NCI-H146 (cell line): ENCODE measurements at places on chromosomes 12 and 14.

GRCh38 chr14:70971560-70971959 is 64.3 kb downstream of the PCNX1 start:
- no peak for DNase-seq

DNA sequence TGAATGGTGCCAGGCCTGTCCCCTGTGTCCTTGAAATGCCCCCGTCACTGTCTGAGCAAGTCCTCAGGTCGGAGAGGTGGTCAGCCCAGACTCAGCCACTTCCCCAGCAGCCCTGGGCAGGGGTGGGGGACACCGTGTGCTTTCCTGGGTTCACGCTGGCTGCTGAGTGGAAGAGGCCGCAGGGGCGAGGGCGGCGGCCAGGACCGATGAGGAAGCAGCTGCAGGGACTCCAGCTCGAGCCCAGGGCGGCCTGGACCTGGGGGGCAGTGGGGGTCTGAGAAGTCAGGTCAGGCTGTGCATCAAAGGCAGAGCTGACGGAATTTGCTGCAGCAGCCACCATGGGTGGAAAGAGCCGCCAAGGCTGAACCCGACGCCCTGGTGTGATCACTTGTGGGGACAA is 28.4 kb downstream of the NOC4L start:
- DNase-seq, result no peak

GRCh38 chr12:76746516-76746915 is 17.4 kb upstream of the ZDHHC17 start:
- DNase-seq, result no peak

DNA sequence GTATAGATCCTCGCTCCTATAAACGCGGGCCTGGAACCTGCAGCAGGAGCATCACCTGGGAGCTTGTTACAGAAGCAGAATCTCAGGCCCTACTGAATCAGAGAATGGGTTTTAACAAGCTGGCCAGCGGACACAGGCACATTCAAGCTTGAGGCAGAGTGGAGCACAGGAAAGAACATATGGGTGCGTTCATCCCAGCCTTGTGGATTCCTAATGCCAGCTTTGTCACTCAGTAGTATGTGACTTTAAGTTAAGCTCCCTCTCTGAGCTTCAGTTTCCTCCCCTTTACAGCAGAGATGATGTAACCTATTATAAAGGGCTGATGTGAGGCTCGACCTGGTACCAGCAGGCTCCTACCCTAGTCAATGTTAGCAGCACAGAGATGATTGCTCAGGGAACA is 204.9 kb downstream of the ZFP36L1 start:
- DNase-seq, result no peak

DNA sequence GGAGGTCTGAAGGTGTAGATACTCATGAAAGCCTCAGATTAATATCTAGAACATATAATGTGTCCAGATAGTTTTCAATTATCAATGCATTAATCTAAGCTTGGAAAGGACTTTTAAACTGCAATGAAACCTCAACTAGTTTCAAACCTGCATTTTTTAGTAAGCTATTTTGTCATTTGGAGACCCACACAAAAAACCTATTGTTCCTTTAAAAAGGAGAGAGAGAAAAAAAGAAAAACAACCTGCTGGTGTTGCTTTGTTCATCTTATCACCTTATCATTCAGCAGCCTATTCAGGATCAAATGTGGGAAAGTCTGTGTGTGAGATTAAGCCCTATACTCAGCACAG is 215.7 kb upstream of the PLEKHG7 start:
- no peak for DNase-seq

GRCh38 chr14:67529947-67530935 is 2.8 kb upstream of the PLEKHH1 start:
- no peak for DNase-seq

DNA sequence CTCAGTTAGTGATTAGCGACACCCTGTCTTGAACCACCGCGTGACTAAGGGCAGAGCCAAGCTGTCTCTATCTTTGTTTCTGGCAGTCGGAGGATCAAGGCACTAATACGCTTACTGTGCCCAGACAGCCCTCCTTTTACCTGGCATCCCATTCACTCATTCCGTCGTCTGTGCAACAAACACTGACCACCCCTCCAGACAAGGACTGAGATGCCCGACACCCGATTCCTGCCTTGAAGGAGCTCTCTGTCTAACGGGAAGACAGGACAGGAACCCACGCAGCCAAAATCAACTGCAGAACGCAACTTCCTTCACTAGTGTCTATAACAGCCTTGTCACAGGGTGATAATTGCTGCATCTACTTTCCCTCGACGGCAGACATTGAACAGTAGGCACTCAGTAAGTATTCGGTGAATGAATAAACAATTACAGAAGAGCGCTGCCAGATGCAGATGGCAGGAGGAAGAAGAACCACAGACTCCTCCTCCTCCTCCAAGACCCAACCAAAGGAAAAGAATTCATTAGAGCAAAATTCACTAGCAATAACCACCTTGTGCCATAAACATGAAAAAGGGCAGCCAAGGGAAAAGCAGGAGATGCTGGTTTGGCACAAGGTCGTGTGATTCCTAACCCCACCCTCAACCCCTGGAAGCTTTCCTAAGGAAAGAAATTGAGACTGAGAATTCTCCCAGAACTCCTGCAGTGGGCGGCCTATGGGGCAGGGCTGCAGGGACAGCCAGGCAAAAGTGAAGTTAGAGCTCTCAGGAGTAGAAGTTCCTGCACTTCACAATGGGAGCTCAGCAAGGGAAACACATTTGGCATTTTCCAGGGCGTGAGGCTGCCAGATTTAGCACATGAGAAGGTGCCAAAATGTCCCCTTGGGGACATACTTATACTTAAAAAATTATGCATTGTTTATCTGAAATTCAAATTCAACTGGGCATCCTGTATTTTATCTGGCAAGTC is 186.6 kb upstream of the DIO3 start:
- no peak for DNase-seq

GRCh38 chr12:121089031-121089812 is 43.5 kb upstream of the P2RX7 start:
- DNase-seq, result no peak

DNA sequence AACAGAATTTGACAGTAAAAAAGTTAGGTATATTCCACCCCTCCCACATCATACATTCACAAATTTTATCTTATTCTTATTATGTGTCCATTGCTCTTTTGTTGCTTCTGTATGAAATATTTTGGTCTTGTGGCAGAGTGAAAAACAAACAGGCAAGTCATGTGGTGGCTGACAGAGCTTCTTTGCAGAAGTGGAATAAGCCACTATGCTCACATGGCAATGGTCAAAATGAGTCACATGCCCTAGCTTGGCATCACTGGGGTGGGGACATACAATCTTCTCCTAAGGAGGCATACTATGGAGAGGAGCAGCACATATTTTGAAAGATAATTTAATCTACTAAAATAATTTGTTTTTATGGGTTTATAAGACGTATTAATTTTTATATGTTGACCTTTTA is 27.7 kb upstream of the CMA1 start:
- no peak for DNase-seq

GRCh38 chr14:92568621-92569479 is 55.3 kb downstream of the RIN3 start:
- DNase-seq, result no peak

- no peak for DNase-seq
Measured at GRCh38 chr12:109293106-109293505, 16.0 kb downstream of the FOXN4 start.

DNA sequence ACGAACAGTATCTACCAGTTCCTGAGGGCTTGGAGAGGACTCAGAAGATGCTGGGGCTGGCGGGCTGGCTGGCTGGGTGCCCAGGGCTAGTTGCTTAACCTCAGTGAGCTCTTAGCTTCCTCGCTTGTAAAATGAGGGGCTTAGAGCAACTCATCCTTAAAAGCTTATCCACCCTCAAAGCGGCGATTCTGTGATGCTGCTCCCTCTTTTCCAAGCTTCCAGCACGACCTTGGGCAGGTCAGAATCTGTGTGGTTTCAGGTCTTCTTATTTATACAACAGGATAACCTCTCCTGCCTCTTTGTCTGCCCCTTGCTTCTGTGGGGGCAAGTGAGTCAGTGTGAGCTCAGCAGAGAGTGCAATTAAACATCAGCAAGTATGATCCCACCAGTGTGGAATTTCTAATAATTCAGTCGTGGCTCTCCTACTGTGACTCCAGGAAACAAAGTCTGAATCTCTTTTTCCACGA is 281.8 kb downstream of the KSR2 start:
- DNase-seq, result no peak

- no peak for DNase-seq
Measured at GRCh38 chr12:52534482-52534881, 14.3 kb upstream of the KRT5 start.

DNA sequence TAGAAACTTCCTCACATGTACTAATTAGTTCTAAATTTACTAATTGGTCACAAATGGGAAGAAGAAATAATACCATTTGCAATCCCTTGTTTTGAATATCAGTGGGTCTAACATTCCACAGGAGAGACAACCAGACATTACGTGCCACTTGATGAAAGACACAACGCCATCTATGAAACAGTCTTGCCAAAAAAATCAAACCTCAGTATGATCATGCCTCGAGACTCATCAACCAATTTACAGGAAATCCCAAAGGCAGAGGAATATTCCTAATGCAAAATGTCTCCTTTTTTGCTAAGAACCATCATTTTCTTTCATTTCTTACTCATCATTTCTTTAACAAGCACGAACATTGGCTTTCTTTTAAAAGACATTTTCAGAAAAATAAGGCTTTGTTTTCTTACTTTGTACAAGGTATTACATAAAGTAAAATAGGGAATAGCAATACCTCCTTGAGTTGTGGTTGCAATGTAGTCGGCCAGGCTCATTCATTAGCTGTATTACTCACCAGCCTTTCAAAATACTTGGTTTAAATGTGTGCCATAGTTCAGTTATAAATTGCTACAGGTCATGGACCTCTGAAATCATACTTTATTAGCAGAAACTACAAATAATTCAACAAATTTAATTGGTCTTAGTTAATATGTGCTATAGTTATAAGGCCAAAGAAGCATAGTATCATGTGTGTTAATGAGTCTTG is 436.2 kb upstream of the FLRT2 start:
- DNase-seq, result no peak

DNA sequence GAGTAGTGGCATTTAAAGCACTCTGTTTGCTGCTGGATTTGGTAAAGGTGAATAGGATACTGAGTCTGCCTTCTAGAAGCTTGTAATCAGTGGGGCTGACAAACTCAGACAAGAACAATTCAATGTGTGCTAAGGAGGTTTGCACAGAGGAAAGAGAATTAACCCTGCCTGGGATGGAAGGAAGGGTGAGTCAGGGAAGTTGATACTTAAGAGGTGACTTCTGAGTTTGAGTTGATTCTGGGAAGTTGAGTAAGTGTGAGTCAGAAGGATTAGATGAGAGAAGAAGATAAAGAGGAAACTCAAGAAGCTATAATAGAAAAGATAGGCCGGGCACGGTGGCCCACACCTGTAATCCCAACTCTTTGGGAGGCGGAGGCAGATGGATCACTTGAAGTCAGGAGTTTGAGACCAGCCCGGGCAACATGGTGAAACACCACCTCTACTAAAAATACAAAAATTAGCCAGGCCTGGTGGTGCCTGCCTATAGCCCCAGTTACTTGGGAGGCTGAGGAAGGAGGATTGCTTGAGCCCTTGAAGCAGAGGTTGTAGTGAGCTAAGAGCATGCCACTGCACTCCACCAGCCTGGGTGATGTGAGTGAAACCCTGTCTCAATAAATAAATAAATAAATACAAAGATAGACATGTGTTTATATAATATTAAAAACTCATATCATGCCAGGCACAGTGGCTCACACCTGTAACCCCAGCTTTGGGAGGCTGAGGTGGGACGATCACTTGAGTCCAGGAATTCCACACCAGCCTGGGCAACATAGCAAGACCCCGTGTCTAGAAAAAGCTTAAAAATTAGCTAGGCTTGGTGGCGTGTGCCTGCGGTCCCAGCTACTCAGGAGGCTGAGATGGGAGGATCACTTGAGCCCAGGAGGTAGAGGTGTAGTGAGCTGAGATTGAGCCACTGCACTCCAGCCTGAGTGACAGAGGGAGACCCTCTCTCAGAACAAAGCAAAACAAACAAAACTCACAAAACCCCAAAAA is 126.8 kb upstream of the CPM start:
- DNase-seq, result no peak

DNA sequence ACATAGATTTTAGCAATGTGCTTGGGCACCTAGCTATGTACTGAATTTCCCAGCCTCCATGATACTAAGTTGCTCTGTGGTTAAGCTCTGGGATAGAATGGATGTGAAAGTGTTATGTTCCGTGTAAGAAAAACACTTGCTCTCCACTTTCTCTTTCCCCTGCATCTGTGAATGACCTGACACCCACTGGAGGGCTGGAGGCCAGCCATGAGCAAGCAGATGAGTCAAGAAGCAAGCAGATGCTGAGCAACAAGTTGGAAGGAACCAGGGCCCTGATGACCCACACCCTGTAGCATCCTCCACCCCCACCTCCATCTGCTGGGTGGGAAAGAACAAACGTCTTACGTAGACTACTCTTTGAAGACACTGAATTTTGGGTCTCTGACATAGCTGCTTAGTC is 56.6 kb downstream of the EID3 start:
- DNase-seq, result no peak

DNA sequence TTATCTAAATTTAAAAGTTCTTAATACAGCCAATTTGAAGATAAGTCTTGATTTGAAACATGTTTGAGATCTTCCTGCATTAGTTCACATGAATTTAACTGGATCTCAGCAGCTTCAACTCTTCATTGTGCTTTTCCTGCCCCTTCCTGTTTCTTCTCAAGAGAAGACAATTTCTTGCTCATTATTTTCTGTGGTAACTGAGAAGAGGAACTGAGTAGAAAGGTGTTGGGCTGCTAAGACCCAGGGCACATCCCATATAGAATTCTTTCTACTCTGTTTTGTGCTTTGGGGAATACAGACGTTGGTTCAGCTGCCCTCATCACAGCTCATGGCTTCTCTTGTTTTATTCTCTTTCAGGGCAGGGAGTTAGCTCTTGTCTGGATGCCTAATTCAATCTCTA is 110.2 kb downstream of the SNAPC1 start:
- no peak for DNase-seq

- DNase-seq, result no peak
Measured at GRCh38 chr14:60303745-60304144, 54.7 kb downstream of the PPM1A start.

GRCh38 chr12:89653-90052 is 23.1 kb downstream of the IQSEC3 start:
- DNase-seq, result no peak
